ENCODE measurements at places on chromosomes 12 and 14.
A peak's percentile ranks its signal among the peaks of the same experiment; 100 is the strongest.

GRCh38 chr14:66503532-66503931 lies 4.4 kb upstream of the GPHN start:
- H3K27me3 ChIP-seq, result no peaks in the 10 kb centered on the region
- H3K36me3 ChIP-seq, result peaks cover 12% of the 10 kb centered on the region
- H3K4me1 ChIP-seq, result peaks cover 6% of the 10 kb centered on the region
- DNase-seq, result no peak
- no peak overlapping the region for H3K4me3 ChIP-seq
- no peak overlapping the region for H3K27ac ChIP-seq

GRCh38 chr14:106459971-106460730 lies 933.8 kb downstream of the TMEM121 start:
- H3K4me1 ChIP-seq, result no peaks in the 10 kb centered on the region
- H3K36me3 ChIP-seq, result no peaks in the 10 kb centered on the region
- DNase-seq, result peak; percentile 62

DNA sequence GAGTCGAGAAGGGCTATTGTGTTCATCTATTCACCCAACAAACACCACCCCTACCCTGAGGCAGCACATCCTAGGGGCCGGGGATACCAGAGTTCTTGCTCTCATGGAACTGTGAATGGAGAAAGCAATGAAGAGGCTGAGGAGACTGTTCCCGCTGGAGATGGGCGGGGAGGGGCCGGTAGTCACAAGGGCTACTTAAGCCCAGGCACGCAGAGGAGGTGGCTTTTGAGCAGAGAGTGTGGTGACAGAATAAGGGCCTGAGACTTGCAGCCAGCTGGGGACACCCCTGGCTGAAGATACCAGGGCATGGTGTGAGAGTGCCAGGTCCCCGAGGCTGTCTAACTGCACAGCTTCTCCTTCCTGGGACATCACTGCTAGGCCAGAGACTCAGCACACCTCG lies 114.1 kb upstream of the EVL start:
- H3K27ac ChIP-seq, result no peak overlapping the region
- H3K4me1 ChIP-seq, result peaks cover 6% of the 10 kb centered on the region
- H3K4me3 ChIP-seq, result no peak overlapping the region
- H3K36me3 ChIP-seq, result no peaks in the 10 kb centered on the region
- no peak for DNase-seq

GRCh38 chr14:76134231-76134630 lies 17.5 kb upstream of the GPATCH2L start:
- DNase-seq, result no peak
- H3K4me1 ChIP-seq, result no peaks in the 10 kb centered on the region
- no peak overlapping the region for H3K27ac ChIP-seq
- no peak overlapping the region for H3K4me3 ChIP-seq

DNA sequence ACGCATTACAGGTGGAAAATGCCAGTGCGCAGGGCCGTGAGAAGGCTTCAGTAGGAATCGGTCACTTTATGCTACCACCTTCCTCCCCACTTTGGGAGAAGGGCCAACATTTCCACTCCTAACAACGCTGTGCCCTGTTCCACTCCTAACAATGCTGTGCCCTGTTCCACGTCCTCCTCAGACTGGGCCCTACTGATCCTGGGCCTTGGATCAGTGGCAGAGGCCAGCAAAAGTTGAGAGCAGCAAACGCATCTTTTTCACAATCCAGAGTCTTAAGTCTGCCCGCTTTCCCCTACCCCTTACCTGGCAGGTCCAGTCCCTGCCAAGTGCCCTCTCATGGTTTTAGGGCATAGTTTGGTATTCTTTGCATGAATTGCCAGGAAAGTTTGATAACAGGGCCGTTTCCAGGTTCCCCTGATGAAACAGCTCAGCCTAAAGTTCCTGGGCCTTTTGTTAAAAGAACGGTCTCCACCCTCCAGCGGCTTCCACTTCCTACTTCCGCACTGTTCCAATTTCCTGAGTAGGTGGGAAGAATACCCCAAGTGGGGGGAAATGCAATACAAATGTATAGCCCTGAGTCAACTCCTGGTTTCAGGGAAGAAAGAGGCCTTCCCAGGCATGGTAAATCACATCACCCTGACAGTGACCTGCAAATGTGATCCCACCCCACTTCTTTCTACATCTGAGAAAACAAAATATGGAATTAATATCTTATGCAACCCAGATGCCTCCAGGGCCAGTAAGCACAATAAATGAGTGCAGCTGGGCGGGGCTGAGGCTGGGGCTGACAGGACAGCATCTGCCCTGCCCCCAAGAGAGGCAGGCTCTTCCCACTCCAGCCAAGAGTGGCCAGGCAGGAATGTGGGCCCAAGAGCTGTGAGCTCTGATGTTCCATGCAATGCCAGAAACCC lies 15.0 kb downstream of the KCTD10 start:
- no peak overlapping the region for H3K4me3 ChIP-seq
- H3K36me3 ChIP-seq, result peaks cover 8% of the 10 kb centered on the region
- peaks cover 22% of the 10 kb centered on the region for H3K4me1 ChIP-seq
- H3K27ac ChIP-seq, result no peak overlapping the region

Data from naive thymus-derived CD4-positive, alpha-beta T cell (primary cell).